Right lung (tissue), 10 donors: ENCODE measurements at places on chromosomes 13 and 19. TPM values are rescaled to one million over a fixed set of nuclear protein-coding genes. Genes with fewer than 3 reads are reported as not detected.

GRCh38 chr13:106155411-106155810, 380.1 kb downstream of the EFNB2 start:
- no peak for DNase-seq

DNA sequence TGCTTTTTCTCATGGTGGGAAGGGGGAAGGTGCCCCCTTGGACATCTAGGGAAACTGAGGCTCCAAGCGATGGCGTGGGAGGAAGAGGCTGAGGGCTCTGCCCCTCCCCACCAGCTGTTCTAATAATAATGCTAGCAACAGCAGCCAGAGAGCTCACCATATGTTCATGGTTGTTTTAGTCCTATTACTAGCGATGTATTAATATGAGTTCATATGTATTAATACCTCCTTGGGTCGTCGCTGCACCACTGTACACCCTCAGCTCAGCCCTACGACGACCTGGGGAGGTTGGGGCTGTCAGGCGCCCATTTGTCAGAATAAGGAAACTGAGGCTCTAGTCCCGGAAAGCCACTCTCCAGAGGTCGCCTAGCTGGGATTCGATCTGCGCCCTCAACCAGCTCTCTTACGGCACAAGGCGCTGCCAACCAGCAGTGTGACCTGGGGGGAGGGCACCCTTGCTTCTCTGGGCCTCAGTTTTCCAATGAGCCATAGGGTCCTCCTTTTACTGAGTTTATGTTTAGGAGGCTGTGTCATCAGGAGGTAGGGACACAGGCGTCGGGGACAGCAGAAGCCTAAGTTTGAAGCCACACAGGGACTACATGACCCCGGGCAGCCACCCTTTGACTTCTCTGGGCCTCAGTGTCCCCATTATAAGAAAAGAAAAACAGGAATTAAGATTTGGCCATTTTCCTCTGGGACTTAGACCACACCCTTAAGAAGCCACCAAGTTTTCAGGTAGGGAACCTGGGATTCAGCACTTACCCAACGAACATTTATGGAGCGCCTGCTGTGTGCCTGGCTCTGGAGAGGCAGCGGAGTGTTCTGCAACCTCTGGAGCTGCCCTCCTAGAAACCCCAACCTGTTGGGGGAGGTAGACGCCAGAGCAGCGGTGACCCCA, 664 bp downstream of the MAST3 start:
- no peak for DNase-seq

ACP7 gene
- polyA plus RNA-seq: 0.16 TPM

TEX29 gene
- polyA plus RNA-seq: 0.22 TPM

DNA sequence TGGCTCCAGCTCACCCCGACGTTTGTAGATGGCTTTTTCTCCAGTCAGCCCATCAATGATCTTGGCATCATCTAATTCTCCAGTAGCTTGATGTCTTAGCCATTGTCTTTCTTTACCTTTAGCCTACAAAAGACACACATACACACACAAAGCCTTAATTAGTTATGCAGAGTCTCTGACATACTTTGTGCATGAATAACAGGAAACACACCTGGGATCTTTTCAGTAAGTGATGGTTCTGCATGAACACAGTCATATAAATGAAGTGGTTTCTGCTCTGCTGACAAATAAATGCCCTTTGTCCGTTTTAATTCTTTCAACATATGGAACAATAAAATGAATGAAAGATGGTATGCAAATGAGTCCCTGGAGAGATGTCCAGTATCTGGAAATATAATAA, 133.3 kb downstream of the RGCC start:
- DNase-seq: no peak

ZNF497 gene
- 2.8 TPM for polyA plus RNA-seq
